ENCODE measurements at places on chromosomes 16 and 17. TPM values are rescaled to one million over a fixed set of nuclear protein-coding genes. Genes with fewer than 3 reads are reported as not detected.

CDRT15L2 gene
- not detected for polyA plus RNA-seq

- no peak for DNase-seq
Measured at GRCh38 chr17:34820248-34820801, 140.9 kb downstream of the CCT6B start.

GRCh38 chr17:35022536-35023063 is 40.9 kb downstream of the RFFL start:
- peak; percentile 38 for DNase-seq

GRCh38 chr16:3665508-3665907 is 11.0 kb downstream of the DNASE1 start:
- DNase-seq: no peak
